HuH-7.5 (cell line): ENCODE measurements at places on chromosomes 13 and 19.

- DNase-seq: no peak
Measured at GRCh38 chr19:29265436-29265835, 52.5 kb upstream of the UQCRFS1 start.

- no peak for DNase-seq
Measured at GRCh38 chr13:53052675-53053074, 24.1 kb downstream of the OLFM4 start.

- no peak for DNase-seq
Measured at GRCh38 chr19:24051516-24051915, 35.5 kb upstream of the ZNF254 start.

DNA sequence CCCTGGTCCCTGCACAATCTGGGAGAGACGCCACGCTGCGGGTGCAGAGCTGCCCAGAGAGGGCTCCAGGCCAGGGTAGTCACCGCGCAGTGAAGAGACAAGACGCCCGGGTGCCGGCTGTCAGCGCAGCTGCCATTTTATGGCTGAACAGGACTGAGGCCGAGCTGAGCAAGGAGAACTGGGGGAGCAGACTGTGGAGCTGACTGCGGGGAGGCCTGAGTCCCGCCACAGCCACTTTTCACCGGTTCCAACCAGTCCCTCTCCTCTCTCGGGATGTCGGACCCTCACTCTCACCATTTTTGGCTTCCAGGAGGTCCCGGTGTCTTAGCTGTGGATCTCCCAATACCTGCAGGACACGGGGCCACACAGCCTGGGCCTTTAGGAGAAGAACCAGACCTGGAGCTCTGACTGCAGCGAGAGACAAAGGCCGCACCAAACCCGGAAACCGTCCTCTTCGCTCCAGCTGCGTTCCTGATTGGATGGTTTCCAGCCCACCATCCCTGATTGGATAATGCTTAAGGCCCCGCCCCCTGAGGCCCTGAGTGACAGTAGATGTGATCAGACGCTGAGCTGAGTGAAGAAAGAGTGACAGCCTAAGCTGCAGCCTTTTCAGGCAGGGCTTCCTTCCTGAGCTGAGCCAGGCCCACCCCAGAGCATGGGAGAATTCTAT lies at the start of gene ZNF626:
Gene ZNF626 (minus strand): TSS at position 422 of the 670 bp plus-strand sequence. CDS start 125 bp downstream, at position 297.
- DNase-seq: peak; percentile 71

DNA sequence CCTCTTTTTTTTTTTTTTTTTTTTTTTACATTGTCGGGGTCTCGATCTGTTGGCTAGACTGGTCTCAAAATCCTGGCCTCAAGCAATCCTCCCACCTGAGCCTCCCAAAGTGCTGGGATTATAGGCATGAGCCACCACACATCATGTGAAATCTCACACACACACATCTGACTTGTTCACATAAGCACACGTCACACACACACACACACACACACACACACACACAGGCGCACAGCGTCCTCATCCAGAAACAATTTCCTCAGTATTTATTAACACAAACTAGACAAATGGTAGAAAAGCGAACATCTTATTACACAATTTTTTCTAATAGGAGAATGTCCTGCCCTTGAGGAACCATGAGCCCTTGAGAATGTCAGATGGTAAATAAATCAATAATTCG lies 5.1 kb upstream of the SYCN start:
- DNase-seq: no peak

GRCh38 chr19:39966617-39967016 lies 4.3 kb upstream of the PSMC4 start:
- DNase-seq: no peak

DNA sequence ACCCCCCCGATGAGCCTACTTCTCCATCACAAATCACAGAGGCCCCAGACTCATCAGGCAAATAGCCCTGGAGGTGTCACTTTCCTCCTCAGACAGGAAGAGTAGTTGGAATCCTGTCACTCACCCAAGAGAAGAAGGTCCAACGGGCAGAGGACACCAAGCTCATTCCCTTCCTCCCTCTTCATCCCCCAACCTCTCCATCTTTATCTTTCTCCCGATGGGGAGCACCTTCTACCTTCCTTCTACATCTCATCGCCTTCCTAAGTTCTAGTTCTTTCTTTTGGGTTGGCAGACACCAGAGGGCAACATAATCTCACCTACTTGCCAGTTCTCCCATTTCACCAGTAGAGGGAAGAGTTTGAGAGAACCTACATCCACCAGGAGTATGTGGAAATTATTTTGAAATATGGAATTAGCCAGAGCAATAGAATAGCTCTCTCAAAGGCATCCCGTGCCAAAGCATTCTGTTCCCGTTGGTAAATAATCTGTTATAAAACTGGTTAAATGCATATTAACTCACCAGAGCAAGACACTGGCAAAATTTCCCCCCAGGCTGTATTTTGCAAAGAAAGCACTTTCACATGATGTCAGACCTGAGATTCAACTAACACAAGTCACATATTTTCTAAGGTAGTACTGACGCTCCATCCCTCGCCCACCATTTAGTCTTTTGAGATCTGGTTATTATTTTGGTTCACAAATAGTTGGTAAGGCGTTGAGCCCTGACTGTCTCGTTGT lies 55.0 kb downstream of the ZIC5 start:
- DNase-seq: peak; percentile 62

- DNase-seq: no peak
Measured at GRCh38 chr13:112771877-112772538, 82.2 kb downstream of the ATP11A start.

- DNase-seq: no peak
Measured at GRCh38 chr13:58134012-58134411, 502.5 kb downstream of the PCDH17 start.

DNA sequence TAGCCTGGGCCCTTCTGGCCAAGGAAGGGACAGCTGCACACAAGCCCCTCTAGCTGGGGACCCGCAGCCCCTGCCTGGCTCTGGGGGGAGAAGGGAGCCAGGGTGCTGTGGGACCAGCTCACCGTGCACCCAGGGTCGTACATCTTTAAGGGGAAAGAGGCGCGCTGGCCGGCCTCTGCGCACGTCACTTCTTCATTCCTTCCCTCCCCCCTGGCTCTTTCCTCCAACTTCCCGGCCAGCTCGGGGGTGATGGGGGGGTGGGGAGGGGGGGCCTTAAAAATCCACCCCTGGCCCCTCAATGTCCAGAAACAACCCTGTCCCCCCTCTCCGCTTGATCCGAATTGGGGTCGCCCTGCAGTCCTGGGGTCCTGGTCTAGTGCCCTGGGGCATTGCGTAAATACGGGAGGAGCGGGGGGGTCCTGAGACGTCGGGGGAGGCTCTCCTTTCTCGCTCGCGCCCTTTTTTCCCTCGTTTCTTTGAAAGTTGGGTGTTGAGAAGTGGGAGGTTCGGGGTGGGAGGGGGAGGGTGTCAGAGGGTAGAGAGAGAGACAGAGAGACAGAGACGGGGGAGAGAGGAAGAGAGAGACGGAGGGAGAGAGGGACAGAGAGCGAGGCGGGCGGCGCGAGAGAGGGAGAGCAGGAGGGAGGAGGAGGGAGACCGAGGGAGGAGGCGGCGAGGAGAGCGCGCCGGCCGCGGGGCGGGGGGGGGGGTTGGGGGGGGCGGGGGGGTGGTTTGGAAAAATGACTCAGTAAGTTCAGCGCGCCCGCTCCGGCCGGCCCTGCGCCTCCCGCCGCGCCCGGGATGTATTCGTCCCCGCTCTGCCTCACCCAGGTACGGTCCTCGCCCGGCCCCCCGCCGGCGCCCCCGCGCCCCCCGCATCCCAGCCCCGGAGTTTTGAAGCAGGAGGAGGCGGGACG lies at the start of gene NFIC:
Gene NFIC (plus strand): TSS at position 748 of the 917 bp plus-strand sequence. CDS start 54 bp downstream, at position 802.
- DNase-seq: peak; percentile 80

DNA sequence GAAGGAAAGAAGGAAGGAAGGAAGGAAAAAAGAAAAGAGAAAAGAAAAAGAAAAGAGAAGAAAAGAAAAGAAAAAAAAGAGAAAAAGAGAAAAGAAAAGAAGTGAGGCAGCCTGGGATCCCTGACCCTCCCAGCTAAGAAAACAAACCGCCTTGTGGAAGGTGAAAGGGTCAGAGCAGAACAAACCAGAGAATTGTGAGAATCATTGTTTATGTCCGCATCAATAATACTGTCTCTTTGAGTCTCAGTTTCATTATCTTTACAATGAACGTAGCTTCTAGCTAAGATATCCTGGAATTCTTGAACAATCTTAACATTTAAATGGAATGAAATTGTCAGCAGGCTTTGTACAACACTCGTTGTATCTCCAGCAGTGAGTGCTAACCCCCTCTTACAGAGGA lies 66.4 kb upstream of the SERP2 start:
- no peak for DNase-seq

- DNase-seq: no peak
Measured at GRCh38 chr19:11534948-11535347, 3.7 kb upstream of the CNN1 start.

DNA sequence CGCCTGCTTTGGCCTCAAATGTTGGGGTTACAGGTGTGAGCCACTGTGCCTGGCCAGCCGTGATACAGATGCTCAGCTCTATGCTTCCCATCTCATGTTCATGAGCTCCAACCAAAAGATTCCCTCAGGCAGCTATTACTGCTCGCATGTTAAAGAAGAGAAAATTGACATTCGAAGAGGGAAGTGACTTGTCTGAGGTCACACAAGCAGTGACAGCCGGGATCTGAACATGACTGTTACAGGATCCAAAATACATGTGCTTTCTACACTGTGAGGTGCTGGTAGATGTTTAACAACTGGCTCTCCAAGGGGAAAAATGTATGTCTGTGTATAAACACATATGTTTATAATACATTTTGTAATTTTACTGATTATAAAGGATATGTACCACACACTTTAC lies 11.3 kb downstream of the FPR1 start:
- DNase-seq: no peak

GRCh38 chr19:24069905-24070657 lies 16.9 kb upstream of the ZNF254 start:
- DNase-seq: no peak

DNA sequence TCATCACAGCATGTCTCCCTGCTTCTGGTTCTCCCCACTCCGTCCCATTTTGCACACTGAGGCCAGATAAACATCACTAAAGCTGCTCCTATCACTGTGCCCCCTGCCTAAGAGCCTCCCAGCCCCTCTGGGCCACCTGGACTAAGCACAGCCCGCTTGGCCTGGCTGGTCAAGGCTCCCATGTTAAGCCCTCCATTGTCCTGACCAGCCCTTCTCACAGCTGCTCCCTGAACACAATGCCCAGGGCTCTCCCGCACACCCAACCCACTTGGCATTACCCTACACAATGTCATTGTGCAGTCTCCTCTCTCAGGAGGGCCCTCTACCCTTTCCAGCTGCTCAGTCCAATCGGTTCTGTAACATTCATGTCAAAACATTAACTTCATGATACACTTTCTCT lies 133.4 kb downstream of the NUFIP1 start:
- no peak for DNase-seq

GRCh38 chr13:68047889-68048288 lies 817.8 kb upstream of the PCDH9 start:
- no peak for DNase-seq

- DNase-seq: no peak
Measured at GRCh38 chr13:112710855-112711527, 21.2 kb downstream of the ATP11A start.

DNA sequence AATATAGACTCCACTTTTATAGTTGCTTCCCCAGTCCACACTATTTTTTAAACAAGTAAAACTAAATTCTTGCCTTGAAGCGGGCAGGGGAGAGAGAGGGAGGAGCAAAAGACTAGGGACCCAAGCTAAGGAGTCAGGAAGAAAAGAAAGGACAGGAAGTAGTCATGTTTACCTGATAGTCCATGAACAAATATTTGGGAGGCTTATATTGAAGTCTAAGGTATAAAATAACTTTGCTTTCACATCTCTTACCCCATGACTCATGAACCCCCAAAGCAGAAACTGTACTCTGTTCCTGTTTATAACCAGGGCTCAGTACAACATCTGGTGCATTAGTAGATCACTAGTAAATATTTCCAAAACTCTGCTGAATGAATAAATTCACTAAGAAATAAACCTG lies 67.3 kb downstream of the ZAR1L start:
- no peak for DNase-seq

DNA sequence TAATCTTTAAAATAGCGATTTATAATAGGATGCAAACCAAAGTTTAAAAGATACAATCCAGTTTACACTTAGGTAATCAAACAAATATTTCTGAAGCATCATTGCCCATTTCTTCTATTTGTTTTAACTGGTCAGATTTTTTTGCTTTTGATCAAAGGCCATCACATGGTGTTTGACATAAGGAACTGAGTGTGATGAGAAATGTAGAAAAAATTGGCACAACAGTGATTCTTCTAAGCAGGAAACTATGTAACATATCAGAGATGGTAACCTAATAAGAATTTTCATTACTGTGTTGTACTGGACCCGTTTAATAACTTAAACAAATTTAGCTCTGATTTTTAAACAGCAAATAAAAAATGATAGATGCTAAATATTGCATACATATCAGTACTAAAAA lies 644.7 kb upstream of the KLF12 start:
- DNase-seq: no peak

- DNase-seq: no peak
Measured at GRCh38 chr19:2249880-2250765, 1.0 kb downstream of the AMH start.

DNA sequence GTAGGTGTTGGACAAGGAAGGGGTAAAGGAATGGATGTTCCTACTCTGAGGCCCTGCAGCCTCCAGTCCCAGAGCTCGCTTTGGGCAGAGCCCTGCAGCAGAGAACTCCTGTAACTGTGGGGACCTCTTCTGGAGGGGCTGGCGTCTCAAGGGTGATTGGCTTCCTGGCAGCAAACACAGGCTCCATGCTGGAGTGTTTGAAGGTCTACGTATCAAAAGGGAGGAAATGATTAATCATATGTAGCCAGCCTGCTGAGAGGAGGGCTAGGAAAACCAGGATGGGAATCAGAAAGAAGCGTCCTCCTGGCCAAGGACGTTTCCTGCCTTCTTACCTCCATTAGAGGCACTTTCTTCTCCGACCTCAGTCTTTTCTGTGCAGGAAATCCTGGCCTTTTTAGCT lies 208.5 kb downstream of the TSHZ3 start:
- no peak for DNase-seq

- no peak for DNase-seq
Measured at GRCh38 chr13:93262729-93263345, 36.2 kb downstream of the GPC6 start.

DNA sequence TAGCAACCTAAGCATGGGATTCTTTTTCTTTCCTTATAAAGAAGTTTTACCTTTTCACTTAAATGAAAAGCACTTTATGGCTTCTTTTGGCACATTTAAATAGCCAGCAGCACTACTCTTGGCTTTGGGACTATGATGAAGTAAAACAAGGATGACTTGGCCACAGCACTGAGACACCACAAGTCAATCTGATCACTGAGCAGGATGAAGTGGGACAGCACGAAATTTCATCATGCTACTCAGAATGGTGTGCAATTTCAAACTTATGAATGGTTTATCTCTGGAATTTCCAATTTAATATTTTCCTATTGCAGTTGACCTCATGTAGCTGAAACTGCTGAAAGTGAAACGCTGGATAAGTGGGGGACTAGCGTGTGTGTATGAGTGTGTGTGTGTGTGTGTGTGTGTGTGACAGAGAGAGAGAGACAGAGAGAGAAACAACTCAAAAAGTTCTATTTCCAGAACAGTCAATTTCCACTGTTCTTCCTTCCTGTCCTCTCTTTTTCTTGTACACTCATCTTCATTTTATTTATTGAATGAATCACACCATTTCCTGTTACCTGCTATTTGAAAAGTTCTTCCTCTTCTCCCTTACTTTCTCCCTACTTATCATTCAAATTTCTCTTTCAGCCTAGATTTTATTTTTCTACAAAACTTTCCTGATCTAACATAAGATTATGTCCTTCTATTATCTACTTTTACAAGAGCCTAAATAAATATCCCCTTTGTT lies 414.2 kb upstream of the MIR17HG start:
- DNase-seq: no peak
